Activated T-cell treated with anti-CD3 and anti-CD28 coated beads, Interleukin-2, amount 50 U/mL, for 24 hours (primary cell): ENCODE measurements at places on chromosomes 4 and X.

GRCh38 chr4:125736057-125736456 lies 421.3 kb downstream of the FAT4 start:
- no peak for DNase-seq

DNA sequence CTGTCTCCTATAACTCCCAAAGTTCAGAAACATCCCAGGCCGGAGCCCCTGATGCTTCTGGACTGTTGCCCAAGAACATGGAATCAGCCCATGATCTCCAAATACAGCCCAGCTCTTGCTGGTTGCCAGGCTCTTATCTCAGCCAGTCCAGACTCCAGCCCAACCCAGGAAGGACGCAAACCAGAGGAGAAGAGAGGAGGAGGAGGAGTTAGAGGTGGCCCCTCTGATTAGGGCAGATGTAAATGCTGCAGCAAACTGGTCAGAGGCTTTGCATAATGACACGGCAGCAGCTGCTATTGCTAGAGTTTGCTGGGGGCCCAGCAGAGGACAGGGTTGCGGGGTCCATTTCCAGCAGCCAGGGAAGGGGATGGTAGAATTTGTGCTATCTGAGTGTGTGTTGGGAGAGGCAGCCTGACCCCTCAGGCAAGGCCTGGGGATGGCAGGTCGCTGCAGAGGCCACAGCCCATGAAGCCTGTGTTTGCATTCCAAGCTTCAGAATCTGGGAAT lies 4.2 kb upstream of the OTUD5 start:
- no peak for DNase-seq

DNA sequence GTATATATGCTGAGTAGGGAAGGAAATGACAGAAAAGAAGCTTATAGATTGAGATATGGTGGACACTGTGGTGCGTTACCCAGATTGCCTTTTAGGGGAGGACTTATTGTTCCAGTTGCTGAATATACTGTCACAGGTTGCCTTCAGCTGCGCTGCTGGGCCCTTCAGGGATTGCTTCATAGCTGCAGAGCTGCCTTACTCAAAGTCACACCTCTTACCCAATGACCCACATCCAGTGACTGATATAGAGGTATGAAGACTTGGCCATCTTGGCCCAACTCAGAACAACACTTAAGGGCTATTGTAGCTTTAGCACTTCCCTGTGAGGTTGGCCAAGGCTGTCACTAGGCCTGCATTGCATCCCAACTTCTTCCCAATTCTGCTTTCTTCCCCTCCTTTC lies 63.4 kb upstream of the TMEM164 start:
- no peak for DNase-seq

DNA sequence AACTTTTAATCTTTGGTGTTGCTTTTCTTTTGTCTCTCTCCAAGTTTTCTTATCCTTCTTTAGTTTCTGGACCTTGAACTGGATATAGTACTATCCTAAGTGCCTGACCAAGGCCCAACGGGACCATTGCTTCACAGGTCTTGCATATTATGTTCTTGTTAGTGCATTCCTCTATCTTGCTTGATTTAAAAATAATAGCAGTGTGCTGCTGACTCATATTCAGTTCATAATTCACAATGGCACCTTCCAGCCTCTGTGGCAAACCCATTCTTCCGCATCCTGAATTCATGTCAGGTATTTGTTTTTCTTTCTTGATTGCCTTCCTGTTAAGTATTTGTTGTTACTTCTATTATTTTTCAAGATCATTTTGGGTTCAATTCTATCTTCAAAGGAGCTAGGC lies 197.1 kb upstream of the GIMD1 start:
- DNase-seq, result no peak

DNA sequence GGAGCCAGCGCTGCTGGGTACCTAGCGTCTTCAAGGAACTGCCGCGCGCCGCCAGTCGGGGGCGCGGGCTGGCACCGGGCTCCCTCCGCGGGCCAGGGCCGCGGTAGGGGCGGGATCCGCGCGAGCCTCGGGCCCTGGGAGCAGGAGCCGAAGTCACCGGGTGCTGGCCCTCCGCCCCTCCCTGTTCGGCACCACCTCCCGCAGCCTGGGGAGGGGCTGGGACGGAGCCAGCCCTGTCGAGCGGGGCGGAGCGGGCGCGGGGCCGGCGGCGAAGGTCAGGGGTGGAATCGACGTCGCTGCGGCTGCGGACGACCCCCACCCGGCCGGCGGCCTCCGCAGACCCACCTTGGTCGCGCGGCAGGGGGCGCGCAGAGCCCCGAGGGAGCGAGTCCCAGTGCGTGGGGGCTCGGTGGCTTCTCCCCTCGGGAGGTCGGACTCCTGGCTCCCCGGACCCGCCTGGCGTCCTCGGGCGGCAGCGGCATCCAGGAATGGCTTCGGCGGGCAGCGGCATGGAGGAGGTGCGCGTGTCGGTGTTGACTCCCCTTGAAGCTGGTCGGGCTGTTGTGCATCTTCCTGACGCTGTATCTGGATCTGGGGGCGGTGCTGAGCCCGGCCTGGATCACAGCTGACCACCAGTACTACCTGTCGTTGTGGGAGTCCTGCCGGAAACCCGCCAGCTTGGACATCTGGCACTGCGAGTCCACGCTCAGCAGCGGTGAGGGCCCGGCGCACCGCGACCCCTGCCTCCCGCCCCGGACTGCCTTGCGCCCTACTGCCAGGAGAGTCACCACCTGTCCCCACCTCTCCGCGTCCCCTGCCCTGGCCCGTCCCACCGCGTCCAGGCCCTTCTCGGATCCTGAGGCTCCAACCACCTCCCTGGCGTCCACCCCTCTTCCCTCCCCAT lies 50.5 kb upstream of the FAM47C start:
- no peak for DNase-seq

- no peak for DNase-seq
These were observed 120.2 kb upstream of the NDST4 start for GRCh38 chr4:115233600-115233999.

GRCh38 chr4:140219567-140219966 lies 65.6 kb upstream of the MAML3 start:
- DNase-seq, result no peak

DNA sequence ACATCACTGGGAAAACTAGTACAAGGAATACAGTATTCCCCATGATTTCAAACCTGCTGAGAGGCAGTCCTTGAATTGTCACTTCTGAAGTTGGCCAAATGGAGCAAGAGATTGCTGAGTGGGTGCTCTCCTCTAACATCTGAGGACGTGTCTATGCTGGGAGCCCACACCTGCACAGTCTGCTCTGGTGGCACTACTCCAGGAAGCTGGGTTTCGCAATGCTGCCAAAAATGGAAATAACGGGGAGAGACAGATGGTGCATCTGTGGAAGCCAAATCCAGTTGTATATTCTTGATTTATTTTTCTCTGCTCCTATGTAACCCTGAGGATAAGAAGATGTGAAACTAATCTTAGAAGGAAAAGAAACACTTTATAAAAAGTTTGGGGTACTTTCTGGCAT lies 240.1 kb upstream of the CTSO start:
- DNase-seq, result no peak

DNA sequence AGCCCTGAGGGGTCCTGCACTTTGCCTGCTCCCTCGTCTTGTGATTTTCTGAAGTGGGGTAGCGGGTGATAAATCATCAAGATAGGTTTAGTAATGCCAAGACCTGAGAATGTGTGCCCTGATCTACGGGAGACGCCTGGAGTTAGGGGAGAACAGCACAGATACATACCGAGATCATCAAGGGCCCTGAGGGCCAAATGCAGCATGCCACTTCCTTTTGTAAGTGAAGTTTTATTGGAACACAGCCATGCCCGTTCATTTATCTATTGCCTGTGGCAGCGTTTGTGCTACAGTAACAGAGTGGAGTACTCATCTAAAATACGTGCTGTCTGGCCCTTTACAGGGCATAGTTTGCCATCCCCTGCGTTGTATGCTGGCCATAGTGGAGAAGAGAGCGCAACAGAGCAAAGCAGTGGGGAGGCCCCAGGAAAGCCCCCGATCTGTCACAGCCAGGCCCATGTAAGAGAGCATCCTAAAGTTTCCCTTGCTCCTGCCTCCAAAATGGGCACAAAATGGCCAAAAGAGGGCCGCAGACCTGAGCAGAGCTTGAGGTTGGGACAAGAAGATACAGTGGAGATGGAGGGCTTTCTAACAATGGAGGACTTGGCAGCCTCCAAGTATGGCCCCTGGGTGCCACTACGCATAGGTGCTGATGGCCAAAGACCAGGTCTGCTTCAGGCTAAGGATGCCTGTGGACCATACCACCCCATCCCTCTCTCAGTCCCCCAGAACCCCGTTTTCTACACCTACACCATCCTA lies 167.0 kb downstream of the SMIM20 start:
- DNase-seq, result peak; percentile 58

DNA sequence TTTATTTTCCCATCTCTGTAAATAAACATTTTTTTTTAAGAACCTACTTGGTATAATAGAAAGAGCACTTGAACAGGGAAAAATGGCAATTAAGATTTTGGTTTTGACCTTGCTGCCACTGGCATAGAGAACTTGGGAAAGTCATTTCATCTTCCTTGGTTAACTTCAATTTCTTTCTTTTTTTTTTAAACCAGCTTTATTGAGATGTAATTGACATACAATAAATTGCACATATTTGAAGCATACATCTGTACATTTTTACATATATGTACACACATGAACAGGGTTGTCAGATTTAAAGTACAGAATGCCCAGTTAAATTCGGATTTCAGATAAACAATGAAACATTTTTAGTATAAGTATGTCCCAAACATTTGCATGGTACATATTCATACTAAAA lies 103.0 kb upstream of the RAPGEF2 start:
- DNase-seq, result no peak

DNA sequence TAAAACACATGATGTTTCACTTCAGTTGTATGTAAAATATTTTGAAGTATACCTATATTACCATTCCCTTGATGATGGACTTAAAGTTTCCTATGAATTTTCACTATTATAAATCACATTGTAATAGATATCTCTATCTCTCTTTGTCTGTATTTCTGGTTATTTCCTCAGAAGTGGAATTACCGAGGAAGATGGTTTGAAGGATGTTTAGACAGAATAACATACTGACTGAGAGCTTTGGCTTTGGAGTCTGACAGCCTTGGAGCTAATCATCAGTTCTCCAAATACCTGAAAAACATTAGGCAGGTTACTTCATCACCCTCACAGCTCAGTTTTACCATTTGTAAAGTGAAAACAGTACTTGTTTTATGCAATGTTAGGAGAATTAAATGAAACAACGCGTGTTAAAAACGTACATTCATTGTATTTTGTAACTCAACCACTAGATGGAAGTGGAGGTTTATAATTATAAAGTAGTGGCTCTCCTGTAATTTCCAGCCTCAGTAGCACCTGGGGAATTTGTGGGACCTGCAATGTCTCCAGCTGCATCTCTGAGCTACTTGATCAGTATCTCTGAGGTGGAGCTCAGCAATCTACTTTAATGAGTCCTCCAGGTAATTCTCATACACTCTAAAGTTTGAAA lies 14.3 kb downstream of the JCHAIN start:
- DNase-seq, result no peak

GRCh38 chr4:74085669-74086068 lies 13.3 kb downstream of the CXCL2 start:
- no peak for DNase-seq

DNA sequence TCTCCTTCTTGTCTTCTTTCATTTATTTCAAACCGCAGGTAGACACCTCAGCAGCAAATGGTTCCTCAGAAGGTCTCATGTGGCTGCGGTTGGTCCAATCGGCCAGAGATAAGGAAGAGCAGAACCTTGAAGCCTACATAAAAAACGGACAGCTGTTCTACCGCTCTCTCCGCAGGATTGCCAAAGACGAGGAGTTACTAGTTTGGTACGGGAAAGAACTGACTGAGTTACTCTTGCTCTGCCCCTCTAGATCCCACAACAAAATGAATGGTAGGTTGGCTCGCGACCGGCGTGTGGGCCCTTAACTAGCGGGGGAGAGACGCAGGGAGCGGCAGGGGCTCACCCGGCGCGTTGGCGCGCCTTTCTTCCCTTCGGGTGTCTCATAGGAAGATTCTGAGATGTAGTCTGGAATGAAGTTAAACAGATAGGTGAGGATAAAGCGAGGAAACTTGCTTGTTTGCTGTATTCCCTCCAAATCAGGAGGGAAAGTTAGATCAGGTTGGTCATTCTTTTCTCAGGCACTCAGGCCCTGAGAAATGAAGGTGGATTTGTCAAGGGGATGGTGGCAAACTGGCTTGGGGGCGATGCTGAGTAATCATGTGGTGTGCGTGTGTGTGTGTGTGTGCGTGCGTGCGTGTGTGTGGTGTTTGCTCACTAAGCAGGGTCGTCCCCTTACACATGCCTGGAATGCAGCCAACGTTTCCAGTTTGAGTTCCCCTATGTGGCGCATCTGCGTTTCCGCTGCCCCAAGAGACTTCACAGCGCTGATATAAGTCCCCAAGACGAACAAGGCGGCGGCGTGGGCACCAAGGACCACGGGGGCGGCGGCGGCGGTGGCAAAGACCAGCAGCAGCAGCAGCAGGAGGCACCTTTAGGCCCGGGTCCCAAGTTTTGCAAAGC lies 4.2 kb downstream of the PRDM8 start:
- no peak for DNase-seq

- no peak for DNase-seq
These were observed 23.0 kb downstream of the GABRA3 start for GRCh38 chrX:152428120-152428519.

DNA sequence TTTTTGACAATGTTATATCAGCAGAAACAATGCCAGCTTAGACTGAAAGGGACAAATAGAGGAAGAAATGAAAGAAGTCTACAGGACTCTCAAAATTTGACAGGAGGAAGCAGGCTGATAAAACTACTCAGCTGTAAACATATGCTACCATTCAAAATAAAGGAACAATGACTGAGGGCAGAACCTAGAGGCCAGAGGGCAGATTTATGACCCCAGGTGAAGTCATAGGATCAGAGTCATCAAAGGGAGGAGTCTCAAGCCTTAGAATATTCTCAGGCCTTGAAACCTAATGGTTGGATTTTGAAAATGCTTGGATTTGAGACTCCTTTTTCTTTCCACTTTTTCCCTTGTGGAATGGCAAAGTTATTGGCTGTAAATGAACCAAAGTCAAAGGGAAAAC lies 17.0 kb upstream of the SYTL5 start:
- no peak for DNase-seq

DNA sequence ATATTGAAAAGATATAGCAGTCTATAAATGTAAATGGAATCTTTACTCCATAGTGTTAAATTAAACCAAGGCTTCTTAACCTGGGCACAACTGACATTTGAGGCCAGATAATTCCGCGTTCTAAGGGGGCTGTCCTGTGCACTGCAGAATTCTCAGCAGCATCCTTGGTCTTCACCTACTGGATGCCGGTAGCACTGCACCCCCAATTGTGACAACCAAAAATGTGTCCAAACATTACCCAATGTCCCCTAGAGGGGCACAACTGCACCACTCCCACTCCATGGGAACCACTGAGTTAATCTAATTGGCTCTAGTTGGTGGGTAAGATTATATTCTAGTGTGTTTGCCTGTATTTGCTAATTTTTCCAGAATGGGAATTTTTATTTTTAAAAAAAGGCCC lies 16.6 kb downstream of the AP1S2 start:
- DNase-seq, result no peak
